ENCODE measurements at places on chromosomes 3 and 15.

- no peak for DNase-seq
Observed at GRCh38 chr3:70985572-70985971, 598.0 kb downstream of the FOXP1 start.

DNA sequence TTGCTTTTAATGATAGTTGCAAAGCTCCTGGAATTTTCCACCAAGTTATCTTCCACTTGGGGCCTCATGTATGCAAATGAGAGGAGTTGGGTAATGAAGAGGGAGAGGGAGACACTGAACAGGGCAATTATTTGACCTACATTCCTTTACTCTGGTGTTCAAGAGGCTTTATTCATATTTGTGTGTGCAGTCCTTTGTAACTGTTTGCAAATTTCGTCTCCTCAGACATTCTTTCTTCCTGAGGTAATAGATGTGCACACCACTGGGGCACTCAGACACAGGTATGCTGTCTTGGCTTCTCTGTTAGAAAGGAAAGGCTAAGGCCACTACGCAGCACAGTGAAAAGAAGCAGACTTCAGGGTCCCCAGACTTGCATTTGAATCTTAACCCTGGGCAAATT, 189.7 kb upstream of the IL12A start:
- peak; percentile 82 for DNase-seq

DNA sequence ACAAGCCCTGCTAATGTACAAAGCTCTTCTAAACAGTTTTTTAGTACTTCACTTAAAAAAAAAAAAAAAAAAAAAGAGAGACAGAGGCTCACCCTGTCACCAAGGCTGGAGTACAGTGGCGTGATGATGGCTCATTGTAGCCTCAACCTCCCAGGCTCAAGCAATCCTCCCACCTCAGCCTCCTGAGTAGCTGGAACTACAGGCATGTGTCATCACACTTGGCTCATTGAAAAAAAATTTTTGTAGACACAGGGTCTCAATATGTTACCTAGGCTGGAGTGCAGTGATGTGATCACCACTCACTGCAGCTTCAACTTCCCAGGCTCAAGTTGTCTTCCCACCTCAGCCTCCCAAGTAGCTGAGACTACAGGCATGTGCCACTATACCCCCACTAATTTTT, 47.6 kb upstream of the HEG1 start:
- peak; percentile 47 for DNase-seq

- DNase-seq, result no peak
Observed at GRCh38 chr15:78033864-78034263, 43.6 kb downstream of the TBC1D2B start.

DNA sequence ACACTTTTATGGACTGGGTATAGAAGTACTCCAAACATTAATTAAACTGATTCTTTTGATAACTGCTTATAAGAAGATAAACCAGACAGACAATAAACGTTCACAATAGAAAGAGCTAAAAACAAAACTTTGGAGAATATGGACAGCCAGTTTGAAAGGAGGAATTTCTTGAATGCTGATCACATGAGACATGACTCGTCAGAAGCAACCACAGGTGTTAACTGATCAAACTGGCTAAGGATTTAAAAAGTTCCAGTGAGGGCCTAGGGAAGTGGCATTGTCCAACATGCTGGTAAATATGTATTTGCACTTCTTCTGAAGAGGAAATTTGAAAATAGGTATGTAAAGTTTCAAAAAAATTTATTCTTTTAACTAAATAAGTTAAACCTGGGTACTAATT, 29.4 kb upstream of the AP3B2 start:
- peak; percentile 48 for DNase-seq

DNA sequence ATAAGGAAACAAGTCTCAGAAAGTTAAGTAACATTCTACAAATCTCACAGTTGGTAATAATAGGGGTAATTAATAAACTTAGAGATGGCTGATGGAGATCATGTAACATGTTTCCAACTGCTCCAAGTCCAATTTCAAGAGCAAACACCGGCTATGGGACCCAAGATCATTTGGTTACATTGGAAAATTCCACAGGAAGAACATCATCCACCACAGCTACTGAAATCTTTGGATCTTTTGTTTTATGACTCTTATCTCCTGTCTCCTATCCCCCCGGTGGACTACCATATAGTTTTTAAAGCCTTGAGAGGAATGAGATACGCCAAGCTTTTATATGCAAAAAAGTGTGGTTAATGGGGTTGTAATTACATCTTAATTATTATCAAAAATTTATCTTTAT, 216.1 kb downstream of the WNT5A start:
- no peak for DNase-seq

DNA sequence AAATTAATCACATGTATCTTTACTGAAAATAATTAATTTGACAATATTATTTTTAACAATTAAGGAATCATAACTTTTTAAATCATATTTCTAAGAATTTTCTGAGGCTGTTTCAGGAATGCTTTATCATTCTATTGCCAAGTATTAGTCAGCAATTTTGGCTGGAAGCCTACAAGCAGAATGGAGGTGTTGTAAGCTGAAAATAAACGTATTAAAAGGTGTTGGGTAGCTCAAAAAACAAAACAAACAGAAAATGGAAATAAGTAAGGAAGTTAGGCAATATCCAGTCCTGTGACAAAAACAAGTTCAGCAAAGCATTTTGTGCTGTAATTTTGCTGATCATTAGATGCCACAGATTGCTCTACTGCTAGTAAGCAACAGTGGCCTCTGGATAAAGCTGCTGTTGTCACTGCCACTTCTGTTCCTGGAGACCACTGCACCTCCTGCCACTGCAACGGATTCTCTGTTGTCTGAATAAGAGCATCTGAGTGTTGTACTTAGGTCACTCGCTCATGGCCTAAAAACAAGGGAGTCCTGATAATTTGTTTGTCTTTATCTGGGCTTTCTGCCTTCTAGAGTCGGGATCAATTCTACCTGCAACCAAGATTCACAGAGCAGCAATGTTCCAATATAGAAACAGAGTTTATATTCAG, 63.5 kb upstream of the SLITRK3 start:
- DNase-seq, result peak; percentile 24

- no peak for DNase-seq
Observed at GRCh38 chr3:161372321-161373260, 1.3 kb upstream of the SPTSSB start.

- DNase-seq, result no peak
Observed at GRCh38 chr15:101316529-101316928, 21.5 kb upstream of the SNRPA1 start.

- DNase-seq, result no peak
Observed at GRCh38 chr3:156230278-156230900, 110.0 kb downstream of the KCNAB1 start.

DNA sequence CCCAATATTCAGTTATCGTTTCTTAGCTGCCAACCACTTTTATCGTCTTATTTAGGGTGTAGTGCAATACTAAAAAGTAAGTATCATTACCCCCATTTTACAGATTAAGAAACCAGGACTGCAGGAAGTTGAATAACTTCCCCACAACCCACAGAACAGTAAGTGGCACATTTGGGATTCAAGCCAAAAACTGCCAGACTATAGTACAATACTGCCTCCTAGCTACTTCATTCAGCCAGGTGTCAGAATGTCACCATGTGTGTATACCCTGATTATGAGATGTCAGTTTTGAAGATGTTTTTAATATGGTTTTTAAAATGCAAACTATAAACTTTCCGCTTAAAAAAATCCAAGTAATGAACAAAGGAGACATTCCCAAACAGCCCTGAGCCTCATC, 74.2 kb upstream of the PROK2 start:
- no peak for DNase-seq

GRCh38 chr15:63573533-63573932, 23.7 kb upstream of the FBXL22 start:
- DNase-seq, result no peak

- no peak for DNase-seq
Observed at GRCh38 chr3:155890671-155891190, 20.3 kb downstream of the GMPS start.

DNA sequence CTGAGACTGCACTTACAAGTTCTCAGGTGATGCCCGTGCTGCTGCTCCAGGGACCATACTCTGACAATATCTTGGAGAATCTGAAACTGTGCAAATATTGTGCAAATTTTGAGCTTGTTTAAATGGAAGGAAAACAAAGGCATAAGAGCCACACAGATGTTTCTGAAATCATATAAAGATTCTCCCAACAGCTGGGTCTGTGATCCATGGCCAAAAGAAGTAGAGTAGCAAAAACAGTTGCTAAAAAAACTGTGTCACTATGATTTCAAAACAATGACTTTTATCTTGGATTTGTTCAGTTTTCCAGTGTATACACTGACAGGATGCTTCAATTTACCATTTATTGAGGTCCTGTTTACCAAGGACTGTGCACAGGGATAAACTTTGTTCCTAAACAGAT, 25.3 kb downstream of the NPTN start:
- no peak for DNase-seq

- DNase-seq, result no peak
Observed at GRCh38 chr3:30248423-30248822, 358.0 kb upstream of the TGFBR2 start.

- DNase-seq, result no peak
Observed at GRCh38 chr15:31402511-31403056, 75.9 kb downstream of the KLF13 start.

- no peak for DNase-seq
Observed at GRCh38 chr3:17742880-17743657, 638 bp upstream of the TBC1D5 start.

DNA sequence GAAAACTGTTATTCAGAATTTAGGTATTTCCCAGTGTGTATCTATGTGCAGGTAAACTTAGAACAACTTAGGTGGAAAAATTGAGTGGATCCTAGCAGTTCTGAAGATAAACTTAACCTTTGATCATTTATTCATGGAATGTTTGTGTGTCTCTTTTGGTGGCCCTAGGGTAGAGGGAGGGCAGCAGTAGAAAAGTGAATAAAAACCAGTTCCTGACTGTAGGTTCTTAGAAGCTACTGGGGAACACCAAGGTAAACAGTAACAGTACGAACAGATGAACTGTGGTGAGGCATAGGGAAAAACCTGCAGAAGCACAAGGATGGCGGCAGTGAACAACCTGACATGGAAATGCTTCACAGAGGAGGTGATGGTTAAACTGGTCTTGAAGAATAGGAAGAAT, 2.5 kb downstream of the SNRK start:
- DNase-seq, result no peak

DNA sequence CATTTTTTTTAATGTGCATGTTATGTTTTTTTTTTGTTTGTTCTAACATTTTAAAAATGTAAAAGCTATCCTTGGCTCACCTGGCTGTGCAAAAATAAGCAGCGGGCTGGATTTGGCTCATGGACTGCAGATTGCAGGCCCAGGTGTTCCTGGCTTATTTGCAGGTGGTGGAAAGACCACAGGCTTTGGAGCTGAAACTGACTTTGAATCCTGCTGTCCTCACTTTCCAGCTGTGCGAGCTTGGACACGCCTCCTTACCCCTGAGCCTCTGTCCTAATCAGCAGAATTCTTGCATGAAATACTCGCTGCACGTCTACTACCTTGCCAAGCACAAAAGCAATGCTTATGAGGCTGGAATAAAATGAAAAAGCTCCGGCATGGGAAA, 188.7 kb upstream of the TPM1 start:
- DNase-seq, result no peak

GRCh38 chr15:48580736-48581135, 64.8 kb downstream of the FBN1 start:
- no peak for DNase-seq

- no peak for DNase-seq
Observed at GRCh38 chr3:54527521-54527920, 400.3 kb downstream of the LRTM1 start.

DNA sequence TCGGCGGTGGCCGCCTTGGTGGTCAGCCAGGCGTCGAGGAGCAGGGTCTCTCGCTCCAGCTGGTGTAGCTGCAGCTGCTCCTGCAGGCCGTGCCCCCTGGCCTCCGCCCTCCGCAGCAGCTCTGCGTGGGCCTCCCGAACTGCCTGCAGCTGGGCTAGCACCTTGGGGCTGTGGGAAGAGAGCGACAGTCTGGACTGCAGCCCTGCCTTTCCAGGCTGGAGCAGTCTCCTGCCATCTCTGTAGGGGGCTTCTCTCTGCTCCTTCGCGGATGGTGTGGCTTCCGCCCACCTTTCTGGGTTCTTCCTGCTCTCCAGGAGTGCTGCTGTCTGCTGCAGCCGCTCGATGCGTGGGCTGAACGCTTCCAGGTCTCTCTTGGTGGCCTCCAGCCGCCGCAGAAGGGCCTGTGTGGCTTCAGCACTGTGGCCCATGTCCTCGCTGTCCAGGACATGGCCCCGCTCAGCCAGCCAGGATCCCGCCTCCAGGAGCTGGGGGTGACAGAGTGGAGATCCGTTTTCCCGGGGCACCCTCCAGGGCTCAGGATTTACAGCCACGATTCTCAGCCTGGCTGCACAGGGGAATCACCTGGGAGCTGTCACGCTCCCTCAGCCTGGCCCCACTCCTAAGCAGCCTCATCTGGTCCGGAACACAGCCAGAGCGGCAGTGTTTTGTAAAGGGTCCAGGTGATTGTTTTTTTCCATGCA, 16.8 kb downstream of the PLA2G4B start:
- no peak for DNase-seq

- peak; percentile 15 for DNase-seq
Observed at GRCh38 chr15:98067339-98067738, 106.8 kb downstream of the ARRDC4 start.

DNA sequence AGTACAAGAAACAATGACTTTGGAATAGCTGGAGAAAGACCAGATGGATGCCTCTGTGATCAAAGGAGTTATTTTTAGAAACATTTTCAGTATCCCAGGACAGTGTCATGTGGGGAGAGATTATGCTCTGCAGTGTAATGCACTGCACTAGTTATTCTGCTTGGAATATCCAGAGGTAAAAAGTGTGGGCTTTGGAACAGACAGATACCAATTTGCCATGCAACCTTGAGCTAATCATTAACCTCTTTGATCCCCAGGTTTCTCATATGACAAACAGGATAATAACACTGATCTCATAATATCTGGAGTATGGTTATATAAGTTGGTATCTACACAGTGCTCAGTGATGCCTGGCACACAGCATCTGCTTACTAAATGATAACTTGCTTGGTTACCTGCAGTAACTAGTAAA, 12.2 kb upstream of the SLC7A14 start:
- DNase-seq, result no peak

- DNase-seq, result no peak
Observed at GRCh38 chr15:80798911-80799310, 19.7 kb downstream of the CEMIP start.

GRCh38 chr15:86481720-86482119, 402.0 kb downstream of the AGBL1 start:
- DNase-seq, result no peak

GRCh38 chr3:100113723-100114412, 433 bp downstream of the FILIP1L start:
- DNase-seq, result no peak

- peak; percentile 47 for DNase-seq
Observed at GRCh38 chr3:190303884-190304283, 18.4 kb downstream of the CLDN1 start.

DNA sequence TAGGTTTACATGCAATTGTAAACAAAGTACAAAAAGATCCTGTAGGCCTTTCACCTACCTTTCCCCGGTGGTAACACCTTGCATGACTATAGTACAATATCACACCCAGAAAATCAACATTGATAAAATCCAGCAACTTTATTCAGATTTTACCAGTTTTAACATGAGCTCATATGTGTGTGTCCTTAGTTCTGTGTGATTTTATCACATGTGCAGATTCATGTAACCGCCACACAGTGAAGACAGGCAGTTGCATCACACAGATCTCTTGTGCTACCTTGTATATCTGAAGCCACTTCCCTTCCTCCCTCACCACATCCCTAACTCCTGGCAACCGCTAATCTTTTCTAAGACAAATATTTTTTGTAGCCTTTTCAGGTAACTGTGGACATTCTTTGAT, 183.5 kb upstream of the C2CD4B start:
- no peak for DNase-seq

- no peak for DNase-seq
Observed at GRCh38 chr15:74170875-74171578, 2.5 kb upstream of the ISLR start.
